ENCODE measurements at places on chromosomes 5 and 9.

- no peak for DNase-seq
Measured at GRCh38 chr5:157469073-157469472, 9.1 kb downstream of the NIPAL4 start.

- DNase-seq: no peak
Measured at GRCh38 chr9:27125030-27125429, 16.0 kb downstream of the TEK start.

GRCh38 chr5:55176176-55176818 is 3.3 kb upstream of the CDC20B start:
- DNase-seq: peak; percentile 84

- no peak for DNase-seq
Measured at GRCh38 chr5:178356431-178356872, 123.8 kb upstream of the PHYKPL start.

- no peak for DNase-seq
Measured at GRCh38 chr9:129145841-129146292, 32.2 kb downstream of the IER5L start.

DNA sequence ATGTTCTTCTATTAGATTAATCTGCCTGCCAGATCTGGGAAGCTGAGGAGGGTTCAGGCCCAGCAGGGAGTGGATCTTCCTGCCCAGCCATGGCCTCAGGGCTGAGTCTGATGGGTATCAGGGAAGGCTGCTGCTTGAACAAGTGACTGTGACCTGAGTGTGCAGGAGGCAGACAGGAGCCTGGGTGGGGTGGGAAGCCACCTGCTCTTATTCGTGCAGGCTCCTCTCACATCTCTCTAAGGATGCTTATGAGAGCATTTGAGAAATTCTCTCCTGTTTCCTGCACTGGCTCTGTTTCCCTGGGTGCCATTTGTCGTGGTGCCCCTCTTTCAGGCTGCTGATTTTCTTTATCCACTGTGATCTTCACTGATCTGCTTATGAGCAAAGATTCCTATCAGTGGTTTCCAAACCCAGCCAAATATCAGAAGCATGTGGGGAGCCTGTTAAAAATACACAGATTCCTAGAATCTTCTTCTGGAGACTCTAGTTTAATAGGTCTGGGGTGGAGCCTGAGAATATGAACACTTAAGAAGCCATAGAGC is 2.1 kb downstream of the RGS3 start:
- DNase-seq: no peak

- no peak for DNase-seq
Measured at GRCh38 chr5:2756211-2757152, 5.0 kb upstream of the IRX2 start.

DNA sequence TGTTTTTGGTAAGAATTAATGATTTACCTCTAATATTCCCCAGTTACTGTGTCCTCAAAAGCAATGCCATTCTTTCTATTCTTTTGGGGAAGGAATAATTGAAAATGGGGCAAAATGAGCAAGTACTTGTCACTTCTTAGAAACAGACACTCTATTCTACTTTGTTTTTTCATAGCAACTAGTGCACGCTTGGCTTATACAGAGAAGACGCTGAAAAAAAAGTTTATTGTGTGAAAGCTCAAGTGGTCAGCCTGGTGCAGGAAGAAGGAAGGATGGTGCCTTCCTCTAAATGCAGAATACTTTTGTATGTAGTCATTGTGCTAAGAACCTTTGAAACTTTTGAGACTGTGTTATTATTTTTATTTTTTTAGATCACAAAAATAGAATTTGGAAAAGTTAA is 29.6 kb downstream of the ANKDD1B start:
- no peak for DNase-seq

DNA sequence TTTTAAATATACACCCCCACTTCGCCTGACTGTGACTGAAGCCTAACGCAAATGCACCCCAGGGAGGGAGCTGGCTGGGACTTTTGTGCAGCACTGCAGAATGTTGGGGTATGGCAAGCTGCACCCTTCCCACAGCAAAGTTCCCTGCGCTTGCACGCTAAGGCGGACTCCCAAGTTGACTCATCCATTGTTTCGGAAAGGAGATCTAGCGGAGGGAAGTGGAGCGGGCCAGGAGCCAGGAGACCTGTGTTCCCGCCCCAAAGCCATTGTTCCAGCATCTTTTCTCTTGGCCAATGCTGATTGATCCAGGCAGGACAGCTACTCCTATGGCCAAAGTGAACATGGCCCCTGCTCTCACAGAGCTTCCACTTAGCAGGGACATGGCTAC is 202.9 kb downstream of the AOPEP start:
- DNase-seq: no peak

DNA sequence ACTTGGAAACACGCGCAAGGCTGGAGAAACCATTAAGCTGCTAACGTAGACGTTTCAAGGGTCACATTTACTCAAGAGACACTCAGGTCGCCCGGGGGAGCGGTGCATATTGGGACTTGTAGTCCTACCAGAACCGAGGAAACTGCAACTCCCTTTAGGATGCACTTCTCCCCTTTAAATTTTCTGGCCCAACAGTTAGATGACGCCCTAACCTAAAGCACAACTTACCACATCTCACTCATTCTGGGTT is 384 bp upstream of the DMXL1 start:
- peak; percentile 68 for DNase-seq

- DNase-seq: no peak
Measured at GRCh38 chr5:135238622-135239452, 160.2 kb downstream of the MACROH2A1 start.

DNA sequence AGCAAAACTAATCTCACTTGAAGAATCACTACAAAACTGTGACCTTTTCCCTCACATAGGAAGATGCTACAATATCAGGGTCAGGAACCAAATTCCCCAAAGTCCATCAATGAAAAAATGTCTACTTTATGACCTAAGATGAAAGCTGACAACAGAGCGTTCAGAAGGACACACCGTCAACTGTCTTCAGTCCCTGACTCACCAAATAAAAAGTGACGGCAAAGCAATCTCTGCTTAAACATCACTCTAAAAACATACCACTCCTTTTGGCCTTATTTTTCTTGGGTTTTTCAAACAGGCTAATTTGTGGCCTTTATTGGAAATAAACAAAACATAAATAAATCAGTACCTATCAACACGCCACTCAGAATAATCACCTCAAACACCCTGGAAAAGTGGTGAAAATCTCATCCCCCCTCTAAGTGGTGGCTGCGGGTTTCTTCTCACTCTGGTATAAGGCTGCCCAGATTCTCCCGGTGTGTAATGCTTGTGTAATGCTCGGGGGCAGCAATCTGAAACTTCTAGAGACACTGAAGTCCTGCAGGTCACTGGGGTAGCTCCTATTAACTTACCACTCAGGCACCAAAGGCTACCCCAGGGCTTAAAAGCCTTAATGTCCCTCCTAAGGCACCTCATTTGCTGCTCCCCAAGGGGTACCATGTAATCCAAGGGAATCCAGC is 29.5 kb downstream of the SEMA4D start:
- no peak for DNase-seq
